Stimulated activated CD4-positive, alpha-beta T cell treated with anti-CD3 and anti-CD28 coated beads, Interleukin-4, amount 100 ng/mL, for 4 hours (primary cell): ENCODE measurements at places on chromosomes 5 and 9.

GRCh38 chr5:39337252-39337915 is 26.9 kb downstream of the C9 start:
- no peak for DNase-seq

- DNase-seq = no peak
Measured at GRCh38 chr5:93575461-93576414, 5.3 kb downstream of the NR2F1-AS1 start.

GRCh38 chr5:144205141-144205551 is 34.5 kb downstream of the KCTD16 start:
- no peak for DNase-seq

DNA sequence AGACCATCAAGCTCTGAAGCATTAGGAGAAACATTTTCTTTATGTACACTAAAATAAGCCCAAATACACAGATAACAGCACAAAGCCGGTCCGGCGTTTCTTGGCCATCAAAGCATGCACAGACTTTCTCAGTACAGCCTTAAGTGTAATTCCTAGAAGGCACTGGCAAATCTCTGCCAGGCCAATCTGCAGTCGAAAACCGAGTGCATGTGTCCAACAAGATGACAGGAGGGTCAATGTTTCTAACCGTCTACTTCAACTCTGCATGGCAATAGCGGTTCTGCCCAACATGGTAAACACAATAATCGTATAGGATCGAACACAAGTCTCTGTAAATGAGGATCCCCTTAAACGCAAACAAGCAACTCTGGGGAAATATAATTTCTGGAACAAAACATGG is 1.1 kb downstream of the ARL15 start:
- DNase-seq = no peak

GRCh38 chr9:123925819-123926218 is 4.1 kb downstream of the DENND1A start:
- DNase-seq = no peak

DNA sequence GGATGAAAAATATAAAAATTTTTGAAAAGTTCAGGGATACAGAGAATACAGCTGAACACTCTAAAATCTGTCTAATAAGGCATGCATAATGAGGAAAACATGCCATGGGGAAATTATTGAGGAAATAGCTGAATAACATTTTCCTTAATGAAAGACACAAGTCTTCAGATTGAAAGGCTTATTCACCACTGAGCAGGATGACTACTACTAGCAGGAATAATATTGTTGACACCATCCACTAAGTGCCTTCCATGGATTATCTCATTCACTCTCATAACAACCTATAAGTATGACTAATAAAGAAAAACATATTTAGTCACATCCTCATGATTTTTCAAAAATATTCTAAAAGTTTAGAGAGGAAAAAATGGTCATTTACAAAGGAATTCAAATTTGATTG is 96.7 kb upstream of the FER start:
- DNase-seq = no peak

DNA sequence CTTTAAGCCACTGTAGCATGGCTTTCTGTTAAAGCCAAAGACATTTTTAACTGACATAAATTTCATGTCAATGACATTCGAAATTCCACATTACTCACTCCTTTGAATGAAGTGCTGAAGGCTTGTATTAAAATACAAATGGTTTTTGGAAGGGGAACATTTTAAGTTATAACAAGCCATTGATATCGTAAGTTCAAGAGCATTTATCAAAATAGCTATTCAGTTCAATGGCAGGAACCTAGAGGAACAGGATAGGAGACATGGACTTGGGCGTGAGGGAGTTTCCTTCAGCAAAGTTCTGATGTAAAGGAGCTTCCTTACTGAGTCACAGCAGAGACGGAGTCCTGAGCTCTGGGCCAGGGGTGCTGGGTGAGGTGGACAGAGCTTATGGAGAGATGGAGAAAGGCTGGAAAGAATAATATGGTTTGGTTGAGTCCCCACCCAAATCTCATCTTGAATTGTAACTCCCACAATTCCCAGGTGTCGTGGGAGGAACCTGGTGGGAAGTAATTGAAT is 631.8 kb downstream of the BNC2 start:
- DNase-seq = no peak

GRCh38 chr5:168092209-168093185 is 198.9 kb upstream of the WWC1 start:
- DNase-seq = no peak

GRCh38 chr9:116501871-116502270 is 185.2 kb upstream of the TRIM32 start:
- no peak for DNase-seq

GRCh38 chr5:163104464-163104863 is 332.9 kb upstream of the CCNG1 start:
- no peak for DNase-seq

DNA sequence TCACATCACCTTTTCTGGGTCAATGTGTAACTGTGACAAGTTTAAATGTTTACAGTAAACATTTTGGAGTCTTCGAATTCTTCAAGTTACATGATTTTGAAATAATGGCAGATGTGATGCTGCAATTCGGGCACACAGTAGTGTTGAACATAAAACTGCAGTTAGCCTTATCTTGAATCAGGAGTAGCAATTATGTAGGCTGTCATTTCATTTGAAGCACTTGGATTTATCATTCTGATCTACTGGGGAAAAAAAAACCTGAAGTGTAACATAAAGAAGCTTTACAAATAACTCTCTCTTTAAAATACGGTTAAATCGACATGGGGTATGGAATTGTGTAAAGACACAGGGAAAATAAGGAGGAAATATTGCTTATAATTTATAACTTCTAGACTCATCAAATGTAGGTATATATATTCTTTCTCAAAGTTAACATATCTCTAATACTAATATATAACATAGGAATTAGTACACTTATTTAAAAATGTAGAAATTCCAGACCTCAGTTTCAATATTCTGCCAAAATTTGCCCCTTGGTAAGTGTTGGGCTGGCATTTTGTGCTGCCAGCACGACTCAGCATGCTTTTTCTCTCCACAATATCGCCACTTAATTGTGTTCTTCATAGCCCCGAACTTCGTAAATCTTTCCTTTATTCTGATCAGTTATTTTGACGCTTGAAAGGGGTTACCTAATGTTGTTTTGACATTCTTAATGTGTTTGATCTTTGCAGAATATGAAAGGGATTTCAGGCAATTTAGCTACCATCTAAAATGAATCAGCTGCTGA is 226.7 kb downstream of the PRR16 start:
- no peak for DNase-seq

DNA sequence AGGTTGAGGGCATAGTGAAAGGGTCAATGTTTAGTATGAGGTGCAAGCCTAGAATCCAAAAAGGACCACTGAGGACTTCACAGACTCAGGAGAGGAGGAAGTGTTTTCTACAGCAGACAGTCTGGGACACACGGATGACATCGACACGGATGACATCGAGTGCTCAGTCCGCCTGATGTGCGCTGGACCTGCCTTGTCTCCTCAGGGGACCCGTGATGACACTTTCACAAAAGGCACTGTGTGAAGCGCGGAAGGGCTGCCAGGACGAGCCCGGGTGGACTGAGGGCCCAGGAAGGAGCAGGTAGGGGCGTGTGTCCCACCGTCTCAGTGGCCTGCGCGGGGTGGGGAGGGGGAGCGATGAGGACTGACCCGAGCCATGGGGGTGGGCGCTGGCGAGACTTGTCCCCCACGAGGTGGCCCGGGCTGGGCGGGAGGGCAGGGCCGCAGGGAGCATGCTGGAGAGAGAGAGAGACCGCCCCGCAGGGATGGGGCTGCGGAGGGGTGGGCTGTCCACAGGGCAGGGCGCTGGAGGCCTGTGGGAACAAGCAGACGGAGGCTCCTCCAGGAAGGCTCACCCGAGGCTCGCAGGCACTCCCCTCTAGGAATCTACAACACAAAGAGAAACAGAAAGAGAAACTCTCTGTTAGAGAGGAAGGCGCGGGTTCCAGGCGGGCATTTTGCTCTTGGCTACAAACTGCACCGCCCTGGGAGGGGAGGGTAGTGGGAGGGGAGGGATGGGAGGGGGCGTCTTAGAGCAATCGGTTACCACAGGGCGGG is 54.9 kb downstream of the USP20 start:
- DNase-seq = peak; percentile 76

GRCh38 chr9:13033959-13034693 is 245.4 kb downstream of the MPDZ start:
- DNase-seq = no peak

DNA sequence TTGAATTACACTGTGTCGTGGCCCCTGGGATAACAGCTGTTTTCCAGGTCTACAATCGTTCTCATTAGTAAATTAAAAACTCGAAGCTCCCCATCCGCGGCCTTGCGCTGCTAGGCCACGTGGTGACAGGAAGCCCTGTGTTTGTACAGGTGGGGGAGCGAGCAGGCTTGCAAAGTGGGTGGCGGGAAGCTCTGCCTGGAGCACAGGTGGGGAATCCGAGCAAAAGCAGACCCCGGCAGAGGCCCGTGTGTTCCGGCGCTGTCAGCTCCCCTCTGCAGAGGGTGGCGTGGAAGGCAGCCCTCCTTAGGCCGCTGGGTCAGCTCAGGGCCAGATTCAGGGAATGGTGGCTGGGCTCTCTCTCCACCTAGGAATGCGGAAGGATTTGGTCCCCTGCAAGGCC is 59.5 kb upstream of the ERCC6L2 start:
- no peak for DNase-seq

GRCh38 chr5:149355688-149356087 is 2.2 kb upstream of the PCYOX1L start:
- DNase-seq = no peak

DNA sequence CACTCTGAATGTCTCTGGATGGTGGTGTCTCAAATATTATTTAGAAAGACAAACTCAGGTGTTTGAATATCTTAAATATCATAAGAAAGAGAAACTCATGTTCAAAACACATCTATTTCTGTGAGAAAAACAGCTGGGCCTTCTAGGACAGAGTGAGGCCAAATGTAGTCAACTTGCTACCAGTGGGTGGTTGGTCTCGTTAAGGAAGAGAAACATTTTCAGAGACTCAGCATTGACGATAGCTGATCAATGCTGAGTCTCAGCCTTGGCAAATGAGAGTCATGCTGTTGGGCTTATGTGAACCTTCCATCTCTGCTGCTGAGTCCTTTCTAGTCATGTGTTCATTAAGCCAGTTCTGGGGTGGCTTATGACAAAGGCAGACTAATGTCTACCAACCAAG is 418.0 kb downstream of the CETN3 start:
- DNase-seq = no peak

DNA sequence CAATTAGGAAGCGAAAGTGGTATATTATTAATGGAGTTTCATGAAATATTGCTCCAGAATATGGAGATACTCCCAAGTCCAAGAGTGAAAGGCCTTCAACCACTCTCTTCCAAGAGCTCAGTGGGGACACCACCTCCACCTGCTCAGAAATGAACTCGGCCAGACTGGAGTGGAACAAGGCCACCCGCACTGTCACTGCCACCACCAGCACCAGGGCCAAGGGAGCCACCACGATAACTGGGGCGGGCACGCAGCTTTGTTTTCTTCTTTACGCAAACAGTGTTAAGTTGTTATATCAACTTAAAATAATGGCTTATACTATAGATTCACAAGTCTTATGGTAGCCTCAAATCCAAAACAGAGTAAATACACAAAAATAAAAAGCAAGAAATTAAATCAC is 204.1 kb downstream of the TRPM3 start:
- DNase-seq = no peak

- no peak for DNase-seq
Measured at GRCh38 chr9:138062196-138062595, 184.6 kb downstream of the CACNA1B start.

- DNase-seq = no peak
Measured at GRCh38 chr9:98654247-98654646, 54.5 kb downstream of the GABBR2 start.

- DNase-seq = no peak
Measured at GRCh38 chr9:111728143-111728542, 66.6 kb downstream of the SHOC1 start.

DNA sequence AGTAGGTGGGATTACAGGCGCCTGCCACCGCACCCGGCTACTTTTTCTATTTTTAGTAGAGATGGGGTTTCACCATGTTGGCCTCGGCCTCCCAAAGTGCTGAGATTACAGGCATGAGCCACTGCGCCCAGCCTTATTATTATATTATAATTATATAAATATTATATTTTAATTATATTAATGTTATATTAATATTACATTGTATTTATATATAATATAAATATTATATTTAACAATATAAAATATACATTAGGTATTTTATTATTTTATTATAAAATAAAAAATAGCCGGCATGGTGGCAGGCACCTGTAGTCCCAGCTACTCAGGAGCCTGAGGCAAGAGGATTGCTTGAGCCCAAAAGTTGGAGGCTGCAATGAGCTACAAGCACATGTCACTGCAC is 21.6 kb upstream of the GLDC start:
- DNase-seq = no peak

DNA sequence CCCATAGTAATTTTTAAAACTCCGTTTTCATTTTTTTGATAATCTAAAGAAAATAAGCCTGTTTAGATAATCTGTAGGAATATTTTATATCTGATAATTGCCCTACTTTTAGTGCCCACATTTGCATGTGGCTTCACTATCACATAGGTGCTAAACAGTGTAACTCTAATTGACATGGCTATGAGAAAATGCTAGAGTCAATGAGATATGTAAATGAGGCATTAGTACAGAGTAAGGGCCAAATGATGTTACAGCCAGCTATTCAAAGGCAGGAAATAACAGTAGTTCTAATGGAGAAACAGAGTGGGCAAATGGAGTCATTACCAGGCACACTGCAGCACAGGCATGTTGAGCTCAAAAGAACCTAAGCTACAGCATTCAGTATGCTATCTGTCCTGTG is 37.3 kb upstream of the GCNT4 start:
- no peak for DNase-seq

DNA sequence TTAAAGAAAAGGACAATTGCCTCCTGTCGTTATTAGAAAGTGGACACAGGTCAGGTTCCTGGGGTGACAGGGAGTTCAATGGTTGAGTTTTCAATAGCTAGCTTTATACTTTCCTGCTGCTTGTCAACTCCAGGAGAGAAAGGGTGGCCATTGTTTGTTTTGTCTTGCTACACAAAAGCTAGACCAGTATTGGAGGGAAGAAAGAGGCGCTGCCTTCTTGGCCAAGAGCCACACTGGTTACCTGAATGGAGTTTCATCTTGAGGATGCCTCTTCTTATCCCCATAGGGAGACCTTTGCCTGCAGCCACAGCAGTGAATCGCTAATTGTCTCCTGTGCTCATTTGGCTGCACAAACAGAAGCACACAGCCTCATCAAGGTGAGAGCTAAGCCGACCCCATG is 279.4 kb upstream of the GRIA1 start:
- no peak for DNase-seq
